ENCODE measurements at places on chromosomes 1 and 21. TPM values are rescaled to one million over a fixed set of nuclear protein-coding genes. Genes with fewer than 3 reads are reported as not detected.

- no peak for DNase-seq
These were observed 1.7 kb upstream of the TFF3 start for GRCh38 chr21:42316891-42317290.

DNA sequence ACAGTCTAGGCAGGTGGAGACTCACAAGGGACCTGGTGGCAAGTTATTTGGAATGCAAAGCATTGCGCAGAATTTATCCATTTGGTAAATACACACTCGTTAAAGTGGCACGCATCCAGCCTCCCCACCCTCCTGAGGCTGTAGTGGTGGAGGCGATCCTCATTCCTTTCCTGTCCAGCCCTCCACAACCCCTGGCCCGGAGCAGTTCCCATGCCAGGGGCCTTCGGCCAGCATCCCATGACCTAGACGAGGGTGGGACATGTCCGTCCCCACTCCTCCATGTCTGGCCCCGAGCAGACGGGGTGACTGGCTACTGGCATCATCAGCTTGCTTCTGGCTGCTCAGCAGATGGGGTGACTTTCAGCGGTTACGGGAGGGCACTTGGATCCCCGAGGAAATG lies 281.5 kb upstream of the VAMP3 start:
- no peak for DNase-seq

UCK2 gene
- total RNA-seq: 138 TPM

GRCh38 chr1:48005253-48006117 lies 8.3 kb upstream of the TRABD2B start:
- DNase-seq: no peak

- no peak for DNase-seq
These were observed 12.1 kb downstream of the LGR6 start for GRCh38 chr1:202205523-202206190.

Measured in pulmonary artery endothelial cell (primary cell).